Ascending aorta (tissue), 2 donors: ENCODE measurements at places on chromosomes 11 and 22. TPM values are rescaled to one million over a fixed set of nuclear protein-coding genes. Genes with fewer than 3 reads are reported as not detected.

- no peak for DNase-seq
Observed at GRCh38 chr22:33909911-33910310, 10.4 kb downstream of the LARGE1 start.

DNA sequence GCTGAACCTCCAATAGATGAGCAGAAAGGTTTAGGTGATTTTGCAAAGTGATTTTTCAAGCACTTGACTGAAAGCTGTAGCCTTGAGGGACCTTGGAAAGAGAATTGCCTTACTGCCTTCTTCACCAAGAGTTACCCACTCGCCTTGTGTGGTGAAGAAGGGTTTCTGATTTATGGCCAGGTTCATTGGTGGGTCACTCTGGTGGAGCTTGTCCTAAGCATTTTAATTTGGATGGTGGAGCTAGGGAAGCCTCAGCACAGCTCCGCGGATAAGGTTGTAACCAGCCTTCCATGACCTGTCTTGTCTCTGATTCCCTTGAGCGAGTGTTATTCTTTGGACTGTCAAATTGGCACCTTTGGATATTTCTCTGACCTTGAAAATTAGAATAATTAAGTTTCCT lies 226.4 kb downstream of the FAT3 start:
- DNase-seq: no peak

GRCh38 chr22:30837531-30837930 lies 131.0 kb downstream of the MORC2 start:
- DNase-seq: peak; percentile 40

- DNase-seq: no peak
Observed at GRCh38 chr11:64146036-64146955, 19.6 kb downstream of the MACROD1 start.

The OR51I1 gene
- total RNA-seq: not detected

DNA sequence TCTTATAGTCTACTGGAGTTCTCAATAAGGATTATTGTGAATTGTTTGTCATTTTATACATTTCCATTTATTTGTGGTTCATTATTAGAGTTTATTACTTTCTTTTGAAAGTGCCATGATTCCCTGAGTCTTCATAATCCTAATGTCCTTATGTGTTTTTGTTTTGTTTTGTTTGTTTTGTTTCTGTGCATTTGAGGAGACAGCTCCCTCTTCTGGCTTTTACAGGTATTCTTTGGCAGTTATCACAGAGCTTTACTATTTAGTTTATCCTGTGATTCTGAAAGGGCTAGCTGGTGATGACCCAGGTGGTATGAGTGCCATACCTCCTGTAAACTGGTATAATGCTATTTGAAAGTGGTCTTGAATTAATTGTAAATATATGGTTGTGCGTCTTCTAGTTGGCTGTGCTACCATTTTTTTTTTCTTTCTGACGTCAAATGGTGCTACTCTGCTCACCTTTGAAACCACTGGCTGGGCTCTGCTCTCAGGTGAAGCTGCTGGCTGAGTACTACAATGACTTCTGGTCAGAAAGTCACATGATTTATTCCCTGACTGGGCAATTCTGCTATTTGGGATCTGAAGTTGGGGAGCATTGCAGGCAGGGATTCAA lies 751.2 kb downstream of the JRKL start:
- DNase-seq: no peak
